ENCODE measurements at places on chromosomes 1 and 21.

DNA sequence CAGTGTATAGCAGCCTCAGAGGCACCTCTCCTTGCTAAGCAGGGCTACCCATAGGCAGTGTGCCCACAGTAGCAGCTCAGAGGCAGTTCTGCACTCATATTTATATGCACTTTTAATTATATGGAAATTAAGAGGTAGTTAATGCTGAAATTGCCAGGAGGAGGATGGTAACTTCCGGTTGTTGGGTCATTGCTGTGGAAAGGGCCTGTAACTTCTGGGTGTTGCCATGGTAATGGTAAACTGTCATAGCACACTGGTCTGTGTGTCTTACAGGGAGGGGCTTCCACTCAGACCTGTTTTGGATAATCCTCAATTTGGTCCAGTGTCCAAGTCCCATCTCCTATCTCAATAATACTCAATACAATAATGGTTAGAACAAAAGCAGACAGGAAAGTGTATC is 7.6 kb downstream of the CFH start:
- no peak for DNase-seq

DNA sequence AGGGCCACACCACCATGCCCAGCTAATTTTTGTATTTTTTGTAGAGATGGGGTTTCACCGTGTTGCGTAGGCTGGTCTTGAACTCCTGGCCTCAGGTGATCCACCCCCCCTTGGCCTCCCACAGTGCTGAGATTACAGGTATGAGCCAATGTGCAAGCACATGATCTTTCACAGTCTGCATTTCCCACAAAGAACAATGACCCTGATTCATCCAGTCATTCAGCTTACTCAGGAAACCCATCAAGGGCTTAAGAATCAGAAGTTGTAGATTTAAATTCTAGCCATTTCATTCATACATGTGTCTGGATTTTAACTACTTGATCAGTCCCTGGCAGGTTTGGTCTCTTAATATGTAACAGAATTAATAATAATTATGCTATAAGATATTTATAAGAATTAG is 2065.7 kb downstream of the MRPL39 start:
- no peak for DNase-seq

- DNase-seq: no peak
Measured at GRCh38 chr1:30901798-30902581, 6.6 kb downstream of the SDC3 start.

- DNase-seq: no peak
Measured at GRCh38 chr1:95974586-95974985, 740.6 kb downstream of the RWDD3 start.

GRCh38 chr1:87030740-87031690 is 116.6 kb downstream of the HS2ST1 start:
- no peak for DNase-seq

DNA sequence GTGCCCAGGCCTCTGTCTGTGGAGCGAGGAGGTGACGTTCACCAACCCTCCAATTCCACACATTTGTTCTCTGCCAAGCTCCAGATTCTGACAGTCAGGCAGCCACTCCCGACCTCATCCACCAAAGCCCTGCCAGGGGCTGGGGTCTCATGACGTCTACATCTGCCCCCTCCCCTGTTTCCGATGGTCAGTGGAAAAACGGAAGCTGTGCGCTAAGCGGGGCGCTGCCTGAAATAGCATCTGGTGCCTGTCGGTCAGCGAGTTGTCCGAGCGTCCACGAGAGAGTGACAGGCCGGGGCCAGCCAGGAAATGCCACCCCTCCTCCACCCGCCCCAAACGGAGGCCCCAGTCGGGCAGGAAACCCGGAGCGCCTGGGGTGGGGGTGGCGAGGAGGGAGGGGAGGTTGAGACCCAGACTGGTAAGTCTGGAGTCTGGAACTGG is 3.2 kb upstream of the TAL1 start:
- no peak for DNase-seq

- no peak for DNase-seq
Measured at GRCh38 chr1:230076121-230076520, 9.1 kb downstream of the GALNT2 start.

DNA sequence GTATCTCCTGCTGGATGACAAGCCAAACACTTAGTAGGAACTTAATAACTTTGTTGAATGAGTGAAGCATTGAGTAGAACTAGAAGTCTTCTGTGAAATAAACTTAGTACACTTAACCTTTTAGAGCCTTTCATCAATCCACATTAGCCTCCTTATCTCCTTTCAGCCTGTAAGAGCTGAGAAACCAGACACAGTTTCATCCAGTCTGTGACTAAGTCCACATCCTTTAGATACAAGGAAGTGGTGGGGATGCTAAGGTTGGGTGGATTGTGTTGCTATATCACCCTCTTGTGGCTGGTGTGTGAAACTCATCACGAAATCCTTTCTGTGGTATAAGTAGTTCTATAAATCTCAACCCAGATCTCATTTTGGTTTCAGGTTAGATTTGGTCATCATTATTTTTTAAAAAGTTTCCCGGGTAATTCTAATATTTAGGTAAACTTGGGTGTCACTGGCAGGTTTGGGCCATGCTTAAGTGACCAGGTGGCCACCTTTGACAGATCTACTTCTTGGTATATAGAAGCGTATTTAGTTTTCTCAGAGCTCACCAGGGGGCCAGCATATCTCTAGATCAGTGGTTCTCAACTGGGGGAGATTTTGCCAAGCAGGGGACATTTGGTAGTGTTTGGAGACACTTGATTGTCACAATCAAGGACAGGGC is 27.8 kb upstream of the CD84 start:
- DNase-seq: peak; percentile 81

DNA sequence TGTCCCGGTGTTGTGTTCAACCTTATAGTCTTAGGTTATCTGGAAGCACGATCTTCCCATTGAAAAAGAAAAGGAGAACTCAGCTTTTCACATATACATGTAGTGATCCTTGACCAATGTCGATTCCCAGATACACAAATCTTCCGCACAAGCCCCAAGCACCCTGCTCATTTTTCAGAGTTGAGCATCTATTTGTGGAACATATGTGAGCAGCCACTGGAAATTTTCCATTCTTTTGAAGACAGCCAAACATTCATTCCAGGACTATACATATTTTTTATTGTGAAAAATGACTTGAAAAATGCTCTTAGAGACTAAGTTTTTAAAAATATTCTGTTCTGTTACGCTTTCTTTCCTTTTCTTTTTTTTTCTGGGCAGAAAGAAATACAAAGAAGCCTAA is 371.9 kb downstream of the RGS7 start:
- DNase-seq: no peak

- DNase-seq: no peak
Measured at GRCh38 chr1:240405751-240406150, 206.2 kb downstream of the GREM2 start.

Data from CD4-positive, alpha-beta T cell treated with Interferon alpha-2 for 1 hour (primary cell).